Stimulated activated CD8-positive, alpha-beta memory T cell treated with anti-CD3 and anti-CD28 coated beads, Interleukin-4, amount 100 ng/mL, for 1 hour (primary cell): ENCODE measurements at places on chromosomes 11 and 22.

DNA sequence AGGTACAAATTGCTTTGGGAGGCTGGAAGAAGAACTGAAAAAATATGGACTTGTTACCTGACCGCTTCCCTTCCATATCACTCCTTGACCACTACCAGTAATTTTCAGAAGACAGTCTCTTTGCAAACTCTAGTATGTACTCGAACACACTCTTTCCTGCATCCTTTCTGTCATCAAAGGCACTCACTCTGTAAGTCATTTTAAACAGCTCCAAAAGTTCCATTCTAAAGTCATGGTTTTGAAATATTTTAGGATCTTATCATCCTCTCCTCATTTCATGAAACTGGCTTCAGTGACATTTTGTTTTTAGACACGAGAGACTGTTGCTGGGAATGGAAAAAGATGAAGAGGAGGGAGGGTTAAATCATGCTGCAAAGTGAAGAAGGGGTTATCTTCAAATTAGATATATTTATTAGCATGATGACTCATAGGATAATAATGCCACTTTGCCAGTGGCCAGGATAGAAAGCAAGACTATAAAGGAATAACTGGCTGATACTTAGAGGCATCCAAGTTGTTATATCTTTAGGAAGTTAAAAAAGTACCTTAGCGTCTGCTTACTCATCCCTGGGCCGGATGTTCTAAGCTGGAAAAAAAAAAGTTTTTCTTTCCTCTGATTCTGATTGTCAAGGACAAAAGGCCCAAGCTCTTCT is 549.3 kb downstream of the METTL15 start:
- no peak for DNase-seq

GRCh38 chr11:75919525-75919924 is 104.5 kb downstream of the UVRAG start:
- no peak for DNase-seq

- DNase-seq, result no peak
Measured at GRCh38 chr11:128909438-128910125, 18.4 kb downstream of the KCNJ5 start.

DNA sequence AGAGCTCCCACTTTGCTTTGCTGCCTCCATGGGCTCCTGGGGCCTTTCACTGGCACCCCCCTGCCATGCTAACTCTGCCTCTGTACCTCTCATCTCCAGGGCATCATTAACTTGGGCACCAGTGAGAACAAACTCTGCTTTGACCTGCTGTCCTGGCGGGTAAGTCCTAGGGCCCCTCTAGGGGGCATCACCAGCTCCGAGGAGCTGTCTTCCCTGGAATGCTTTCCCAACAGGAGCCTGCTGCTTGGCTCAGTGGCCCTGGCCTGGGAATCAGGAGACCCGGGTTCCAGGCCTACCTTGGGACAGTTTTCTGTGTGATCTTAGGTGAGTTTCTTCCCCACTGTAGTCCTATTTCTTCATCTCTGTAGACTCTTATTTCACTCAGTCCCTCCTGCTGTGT is 5.1 kb downstream of the ACCS start:
- no peak for DNase-seq

GRCh38 chr11:27718863-27719545 is 18.7 kb upstream of the BDNF start:
- DNase-seq, result no peak

DNA sequence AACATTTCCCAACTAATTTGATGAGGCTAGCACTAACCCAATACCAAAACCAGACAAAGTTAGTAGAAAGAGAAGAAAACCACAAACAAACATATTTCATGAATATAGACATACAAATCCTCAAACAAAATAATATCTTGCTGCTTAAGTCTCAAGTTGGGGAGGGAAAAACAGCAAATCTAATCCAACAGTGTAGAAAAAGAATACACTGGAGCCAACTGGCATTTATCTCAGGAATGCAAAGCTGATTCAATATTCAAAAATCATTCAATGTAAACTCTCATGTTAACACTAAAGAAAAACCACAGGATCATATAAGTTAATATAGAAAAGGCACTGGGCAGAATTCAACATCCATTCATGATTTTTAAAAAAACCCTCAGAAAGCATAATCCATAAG is 18.2 kb downstream of the GNB1L start:
- DNase-seq, result no peak

- no peak for DNase-seq
Measured at GRCh38 chr22:34638128-34638527, 427.8 kb upstream of the ISX start.

- no peak for DNase-seq
Measured at GRCh38 chr11:18027475-18027874, 14.6 kb upstream of the SERGEF start.

GRCh38 chr11:80320765-80321164 is 879.9 kb upstream of the TENM4 start:
- DNase-seq, result no peak

DNA sequence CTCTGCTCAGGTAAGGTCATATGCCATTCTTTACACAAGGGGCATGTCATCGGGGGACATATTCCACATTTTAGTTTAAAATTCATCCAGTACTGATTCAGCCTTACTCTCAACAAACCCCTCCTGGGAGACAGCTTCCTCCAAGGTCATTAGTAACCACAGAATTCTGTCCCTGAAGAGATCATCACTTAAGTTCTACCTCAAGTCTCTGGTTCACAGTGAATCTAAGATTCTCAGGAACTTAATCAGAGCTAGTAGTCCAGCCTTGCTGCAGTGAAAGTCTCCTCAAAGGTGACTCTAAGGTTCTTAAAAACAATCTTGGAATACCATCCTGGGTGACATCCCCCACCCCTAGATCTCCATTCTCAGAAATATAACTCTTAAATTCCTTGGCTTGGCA is 18.9 kb upstream of the GDPD4 start:
- DNase-seq, result no peak

DNA sequence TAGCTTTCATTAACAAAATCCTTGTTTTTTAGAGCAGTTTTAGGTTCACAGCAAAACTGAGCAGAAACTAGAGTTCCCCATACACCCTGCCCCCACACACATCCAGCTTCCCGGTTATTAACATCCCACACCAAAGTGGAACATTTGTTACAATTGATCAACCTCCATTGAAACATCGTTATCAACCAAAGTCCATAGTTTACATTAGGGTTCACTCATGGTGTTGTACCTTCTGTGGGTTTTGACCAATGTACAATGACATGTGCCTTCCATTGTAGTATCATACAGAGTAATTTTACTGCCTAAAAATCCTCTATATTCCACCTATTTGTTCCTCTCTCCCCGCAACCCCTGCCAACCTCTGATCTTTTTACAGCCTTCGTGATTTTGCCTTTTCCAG is 28.5 kb downstream of the PRDM11 start:
- DNase-seq, result no peak

GRCh38 chr11:30172883-30173311 is 57.9 kb upstream of the FSHB start:
- no peak for DNase-seq

- DNase-seq, result no peak
Measured at GRCh38 chr22:45285263-45286058, 712 bp downstream of the UPK3A start.

GRCh38 chr22:27772081-27772983 is 29.2 kb downstream of the MN1 start:
- DNase-seq, result no peak

- DNase-seq, result no peak
Measured at GRCh38 chr11:57345555-57346211, 7.5 kb downstream of the P2RX3 start.

GRCh38 chr22:35430897-35431322 is 31.0 kb downstream of the MCM5 start:
- peak; percentile 16 for DNase-seq

GRCh38 chr11:96706761-96707160 is 316.9 kb downstream of the JRKL start:
- no peak for DNase-seq

DNA sequence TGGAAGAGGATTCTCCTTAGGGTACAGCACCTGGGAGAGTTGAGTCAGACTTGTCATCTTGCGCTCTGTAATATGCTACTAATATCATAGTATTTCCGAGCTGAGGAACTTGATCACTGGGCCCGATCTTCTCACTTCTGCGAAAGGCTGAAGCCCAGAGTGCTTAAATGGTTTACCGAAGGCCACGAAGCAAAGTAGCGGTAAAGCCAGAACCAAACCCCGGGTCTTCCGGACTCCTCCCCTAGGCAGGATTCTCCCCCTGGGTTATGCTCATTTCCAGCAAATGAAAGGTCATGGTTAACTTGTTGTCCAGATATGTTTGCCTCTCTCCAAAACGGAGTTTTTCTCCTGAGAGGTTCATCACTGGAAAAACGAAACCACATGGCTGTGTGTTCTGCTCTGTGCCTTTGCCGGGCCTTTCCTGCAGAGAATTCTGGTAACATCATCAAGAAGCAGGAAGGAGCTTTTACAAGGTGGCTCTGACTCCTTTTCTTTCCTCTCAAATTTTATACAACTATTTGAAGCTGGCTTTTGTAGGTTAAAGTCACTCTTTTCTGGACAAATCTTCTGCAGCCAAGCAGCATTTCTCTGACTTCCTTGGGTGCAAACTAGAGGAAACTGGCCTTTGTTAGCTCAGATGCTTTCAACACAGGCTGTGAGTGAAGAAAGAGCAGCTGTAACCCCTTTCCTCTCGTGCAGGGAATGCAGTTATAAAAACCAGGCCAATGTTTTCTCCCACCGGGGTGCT is 35.5 kb downstream of the UBASH3B start:
- no peak for DNase-seq

- DNase-seq, result no peak
Measured at GRCh38 chr11:36427876-36428275, 82.2 kb downstream of the TRAF6 start.

GRCh38 chr11:111382451-111382850 is 3.4 kb upstream of the POU2AF1 start:
- no peak for DNase-seq
